ENCODE measurements at places on chromosomes 4 and X. TPM values are rescaled to one million over a fixed set of nuclear protein-coding genes. Genes with fewer than 3 reads are reported as not detected.

DNA sequence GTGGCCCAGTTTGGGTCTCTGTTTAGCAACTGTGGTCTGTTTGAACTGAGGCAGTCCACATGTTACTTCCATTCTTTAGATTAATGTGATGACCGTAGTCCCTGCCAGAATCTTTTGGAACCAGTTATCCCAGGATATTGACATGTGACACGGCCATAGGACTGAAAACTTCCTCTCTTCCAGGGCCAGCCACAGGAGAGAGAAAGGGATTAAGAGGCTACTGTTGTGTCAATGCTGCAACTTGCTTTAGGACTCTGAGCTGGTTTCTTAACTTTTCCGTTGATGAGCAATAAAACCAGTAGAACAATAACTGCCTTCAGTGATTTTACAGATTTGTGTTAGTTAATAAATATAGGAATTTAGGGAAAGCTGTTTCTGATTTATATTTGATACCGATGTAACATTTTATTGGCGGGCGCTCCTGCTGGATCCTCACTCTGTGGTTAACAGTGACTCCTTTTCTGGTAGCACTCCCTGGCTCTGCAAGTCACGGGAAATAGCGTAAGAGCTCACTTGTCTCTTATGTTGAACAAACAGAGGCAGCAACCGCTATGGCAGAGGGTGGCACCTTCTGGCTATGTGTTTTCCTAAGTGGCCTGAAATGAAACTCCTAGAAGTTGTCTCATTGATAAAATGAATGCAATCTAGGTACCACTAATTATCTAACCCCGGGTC is 2.5 kb downstream of the TENM3 start:
- no peak for DNase-seq
- no peaks in the 10 kb centered on the region for H3K27me3 ChIP-seq
- no peak overlapping the region for H3K4me3 ChIP-seq
- H3K27ac ChIP-seq: no peak overlapping the region

GRCh38 chr4:142356801-142357200 is 489.3 kb downstream of the INPP4B start:
- no peak overlapping the region for H3K4me3 ChIP-seq
- no peaks in the 10 kb centered on the region for H3K4me1 ChIP-seq
- H3K27me3 ChIP-seq: no peaks in the 10 kb centered on the region
- no peaks in the 10 kb centered on the region for H3K36me3 ChIP-seq
- no peak for DNase-seq

DNA sequence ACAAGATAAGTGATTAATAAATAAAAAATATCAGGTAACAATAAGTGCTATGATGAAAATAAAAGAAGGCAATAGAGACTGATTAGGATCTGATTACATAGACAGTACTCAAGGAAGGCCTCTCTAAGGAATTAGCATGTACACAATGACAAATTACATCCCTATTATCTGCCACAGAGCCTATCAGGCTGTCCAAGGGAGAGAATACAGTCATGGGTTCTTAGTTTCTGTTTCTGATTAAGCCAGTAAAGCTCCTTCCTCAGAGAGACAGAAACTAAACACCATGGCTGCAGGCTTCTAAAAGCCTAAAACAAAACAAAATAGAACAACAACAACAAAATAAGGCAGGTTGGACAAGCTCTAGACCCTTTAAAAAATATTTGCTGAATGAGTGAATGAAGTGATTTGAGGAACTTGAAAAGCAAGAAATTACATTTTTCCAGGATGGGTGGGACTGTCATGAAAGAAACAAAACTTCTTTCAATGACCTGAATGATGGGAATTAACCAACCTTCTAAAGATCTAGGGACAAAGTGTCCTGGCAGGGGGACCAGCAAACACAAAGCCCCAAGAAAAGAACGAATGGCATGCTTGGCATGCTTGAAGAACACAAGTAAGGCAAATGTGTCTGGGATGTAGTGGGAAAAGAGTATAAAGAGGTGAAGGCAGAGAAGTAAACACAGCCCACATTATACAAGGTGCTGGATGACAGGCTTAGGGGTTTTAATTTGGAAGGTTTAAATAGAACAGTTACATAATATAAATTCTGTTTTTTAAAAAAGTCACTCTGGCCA is 44.1 kb downstream of the NAA11 start:
- no peak for DNase-seq
- peaks cover 5% of the 10 kb centered on the region for H3K4me1 ChIP-seq
- H3K27me3 ChIP-seq: no peaks in the 10 kb centered on the region
- no peaks in the 10 kb centered on the region for H3K36me3 ChIP-seq

GRCh38 chr4:43959976-43960375 is 488.6 kb downstream of the KCTD8 start:
- no peaks in the 10 kb centered on the region for H3K4me1 ChIP-seq
- DNase-seq: no peak
- H3K27me3 ChIP-seq: no peaks in the 10 kb centered on the region
- H3K27ac ChIP-seq: no peak overlapping the region
- H3K4me3 ChIP-seq: no peak overlapping the region

GRCh38 chrX:66046612-66047235 is 6.8 kb upstream of the VSIG4 start:
- H3K4me1 ChIP-seq: no peaks in the 10 kb centered on the region
- H3K36me3 ChIP-seq: no peaks in the 10 kb centered on the region
- no peaks in the 10 kb centered on the region for H3K27me3 ChIP-seq
- H3K27ac ChIP-seq: no peak overlapping the region
- no peak overlapping the region for H3K4me3 ChIP-seq

DNA sequence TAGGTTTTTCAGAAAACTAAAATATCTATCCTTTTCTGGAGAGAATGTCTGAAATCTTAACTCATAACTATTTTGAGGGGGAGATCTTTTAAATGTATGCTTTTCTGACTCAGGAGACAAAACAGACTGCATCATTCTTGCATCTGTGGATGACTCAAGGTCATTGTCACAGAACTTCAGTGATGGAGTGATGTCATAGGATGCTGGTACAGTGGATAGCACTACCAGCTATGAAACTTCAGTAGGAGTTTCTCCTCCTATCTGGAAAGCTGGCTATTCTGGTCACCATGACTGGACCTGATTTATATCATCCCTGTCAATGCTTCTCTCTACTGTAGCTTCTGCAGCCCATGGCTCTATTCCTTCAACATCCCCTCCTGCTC is 50.3 kb downstream of the PARM1 start:
- DNase-seq: no peak
- H3K27ac ChIP-seq: no peak overlapping the region
- no peaks in the 10 kb centered on the region for H3K36me3 ChIP-seq
- peaks cover 20% of the 10 kb centered on the region for H3K27me3 ChIP-seq
- no peak overlapping the region for H3K4me3 ChIP-seq

DNA sequence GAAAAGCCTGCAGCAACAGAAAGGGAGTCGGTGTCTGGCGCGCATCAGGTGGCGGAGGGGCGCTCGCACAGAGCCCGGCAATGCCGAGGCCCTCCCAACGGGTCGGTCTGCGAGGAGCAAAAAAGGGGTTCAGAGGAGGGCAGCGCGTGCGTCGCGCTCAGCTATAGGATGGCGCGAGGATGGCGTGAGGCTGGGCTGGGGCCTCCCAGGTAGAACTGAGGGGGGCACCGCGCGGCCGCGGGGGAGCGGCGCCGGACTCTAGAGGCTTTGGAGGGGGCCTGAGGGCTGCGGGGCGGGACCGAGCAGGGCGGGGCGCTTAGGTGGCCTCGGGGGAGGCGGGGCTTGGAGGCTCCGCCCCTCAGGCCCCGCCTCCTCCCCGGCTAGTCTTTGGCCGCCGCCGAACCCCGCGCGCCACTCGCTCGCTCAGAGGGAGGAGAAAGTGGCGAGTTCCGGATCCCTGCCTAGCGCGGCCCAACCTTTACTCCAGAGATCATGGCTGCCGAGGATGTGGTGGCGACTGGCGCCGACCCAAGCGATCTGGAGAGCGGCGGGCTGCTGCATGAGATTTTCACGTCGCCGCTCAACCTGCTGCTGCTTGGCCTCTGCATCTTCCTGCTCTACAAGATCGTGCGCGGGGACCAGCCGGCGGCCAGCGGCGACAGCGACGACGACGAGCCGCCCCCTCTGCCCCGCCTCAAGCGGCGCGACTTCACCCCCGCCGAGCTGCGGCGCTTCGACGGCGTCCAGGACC is at the start of gene PGRMC1:
PGRMC1 (plus strand) TSS at position 414 of the 751 bp plus-strand sequence; CDS start at position 493, 79 bp downstream.
- peak within 1 kb of the TSS; percentile 85 for H3K27ac ChIP-seq
- peak; percentile 89 for DNase-seq
- H3K36me3 ChIP-seq: peaks cover 12% of the 10 kb centered on the region

- H3K27ac ChIP-seq: peak within 1 kb of the TSS; percentile 66
- H3K4me1 ChIP-seq: no peaks in the 10 kb centered on the region
- no peaks in the 10 kb centered on the region for H3K27me3 ChIP-seq
- peak within 1 kb of the TSS; percentile 77 for H3K4me3 ChIP-seq
- DNase-seq: no peak
- H3K36me3 ChIP-seq: no peaks in the 10 kb centered on the region
Measured at GRCh38 chrX:64205441-64205734, at the start of gene AMER1. AMER1 (minus strand) TSS chrX:64205708; CDS start chrX:64193286, 12,422 bp downstream.

DNA sequence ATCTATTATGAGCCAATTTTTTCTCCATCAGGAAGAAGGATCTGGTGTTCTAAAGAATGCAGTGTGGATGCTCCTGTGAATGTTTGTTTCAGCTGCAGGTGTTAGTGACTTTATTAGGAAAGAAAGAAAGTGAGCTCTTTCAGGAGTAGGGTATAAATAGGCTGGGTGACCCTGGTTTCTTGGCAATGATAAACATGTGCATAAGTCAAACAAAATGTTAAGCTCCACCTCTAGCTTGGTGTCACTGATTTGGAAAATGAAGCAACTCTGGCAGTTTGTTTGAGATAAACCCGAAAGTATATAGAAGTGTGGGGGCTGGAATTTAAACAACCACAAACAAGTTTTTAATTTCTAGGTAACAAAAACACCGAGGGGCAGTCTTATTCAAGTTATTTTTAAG is 152.3 kb downstream of the COL4A6 start:
- no peak for DNase-seq
- no peaks in the 10 kb centered on the region for H3K36me3 ChIP-seq
- H3K4me3 ChIP-seq: no peak overlapping the region
- no peaks in the 10 kb centered on the region for H3K27me3 ChIP-seq
- H3K4me1 ChIP-seq: no peaks in the 10 kb centered on the region

DNA sequence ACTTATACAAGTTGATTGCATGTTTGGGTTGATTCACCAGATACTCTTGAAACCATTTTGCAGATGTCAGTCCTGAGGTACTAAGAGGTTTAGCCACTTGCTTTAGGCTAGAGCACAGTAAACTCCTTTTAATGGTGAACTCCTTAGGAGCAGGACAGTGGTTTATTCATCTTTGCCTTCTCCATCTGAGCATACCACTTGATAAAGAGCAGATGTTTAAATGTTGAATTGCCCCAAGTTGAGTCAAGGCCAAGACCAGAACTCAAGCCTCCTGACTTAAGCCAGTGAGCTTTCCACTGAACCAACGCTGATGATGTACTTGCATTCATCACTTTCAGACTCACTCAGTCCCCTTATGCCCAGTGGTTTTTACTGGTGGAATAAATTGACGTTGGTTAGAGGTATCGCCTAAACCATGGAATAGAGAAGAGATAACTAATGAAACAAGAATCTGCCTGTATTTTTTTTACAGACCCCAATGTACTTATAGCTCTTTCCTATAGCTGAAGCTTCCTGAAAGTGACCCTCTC is 7.5 kb downstream of the DAPP1 start:
- H3K4me1 ChIP-seq: no peaks in the 10 kb centered on the region
- H3K27me3 ChIP-seq: no peaks in the 10 kb centered on the region
- no peaks in the 10 kb centered on the region for H3K36me3 ChIP-seq
- no peak overlapping the region for H3K27ac ChIP-seq

DNA sequence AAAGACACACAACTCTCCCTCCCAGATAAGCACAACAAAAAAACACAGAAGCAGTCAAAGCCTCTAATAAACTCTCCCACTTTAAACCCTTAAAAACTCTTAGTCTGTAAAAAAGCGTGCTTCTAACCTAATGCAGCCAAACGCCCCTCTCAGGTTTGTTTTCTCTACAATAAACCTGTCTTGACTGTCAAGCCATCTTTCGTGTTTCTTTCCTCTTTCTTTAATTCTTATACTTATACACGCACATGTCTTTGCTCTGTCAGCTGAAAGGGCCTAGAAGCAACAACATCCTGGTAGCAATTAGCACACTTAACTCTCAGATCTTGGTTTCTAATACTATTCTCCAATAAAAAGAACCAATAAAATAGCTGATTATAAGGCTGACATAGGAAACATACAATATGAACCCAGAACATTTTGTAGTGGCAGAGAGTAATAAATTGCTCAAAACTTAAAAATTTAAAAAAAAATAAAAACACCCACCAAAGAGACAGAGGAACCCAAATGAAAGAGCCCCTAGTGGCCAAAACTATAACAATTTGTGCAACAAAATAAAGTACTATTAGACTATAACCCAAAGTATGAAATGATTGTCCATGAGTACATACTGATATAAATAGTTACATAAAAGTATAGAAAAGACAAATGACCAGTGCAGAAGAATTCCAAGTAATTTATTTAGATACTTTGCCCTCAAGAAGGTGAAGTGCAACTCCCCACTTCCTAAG is 440.4 kb upstream of the ADGRL3 start:
- H3K27me3 ChIP-seq: no peaks in the 10 kb centered on the region
- no peak for DNase-seq
- no peak overlapping the region for H3K4me3 ChIP-seq
- no peaks in the 10 kb centered on the region for H3K4me1 ChIP-seq
- H3K36me3 ChIP-seq: no peaks in the 10 kb centered on the region

GRCh38 chr4:166197166-166197565 is 324.1 kb downstream of the TLL1 start:
- no peaks in the 10 kb centered on the region for H3K36me3 ChIP-seq
- no peaks in the 10 kb centered on the region for H3K4me1 ChIP-seq
- H3K4me3 ChIP-seq: no peak overlapping the region
- no peak for DNase-seq
- no peaks in the 10 kb centered on the region for H3K27me3 ChIP-seq

- DNase-seq: no peak
- H3K27me3 ChIP-seq: no peaks in the 10 kb centered on the region
- H3K27ac ChIP-seq: peak overlapping the region; percentile 97
- no peaks in the 10 kb centered on the region for H3K4me1 ChIP-seq
Measured at GRCh38 chrX:10769195-10769594, 148.8 kb upstream of the MID1 start.

GRCh38 chrX:13110433-13111324 is 66.3 kb upstream of the FAM9C start:
- no peaks in the 10 kb centered on the region for H3K27me3 ChIP-seq
- no peaks in the 10 kb centered on the region for H3K36me3 ChIP-seq
- H3K4me1 ChIP-seq: no peaks in the 10 kb centered on the region
- H3K4me3 ChIP-seq: no peak overlapping the region
- H3K27ac ChIP-seq: no peak overlapping the region

SSX2 gene
- total RNA-seq: not detected

PGAM4 gene
- 0.51 TPM for total RNA-seq

ASB9 gene
- 0.29 TPM for total RNA-seq

CCSER1 gene
- total RNA-seq: 1.7 TPM

GUCY1B1 gene
- 3.4 TPM for total RNA-seq

NKX1-1 gene
- total RNA-seq: not detected

PDCL2 gene
- not detected for total RNA-seq

NDUFA1 gene
- total RNA-seq: 87.5 TPM
